Smooth muscle cell of trachea (primary cell): ENCODE measurements at places on chromosomes 1 and 21. TPM values are rescaled to one million over a fixed set of nuclear protein-coding genes. Genes with fewer than 3 reads are reported as not detected.

Gene ICOSLG
- under 0.01 and 0.17 TPM in 2 replicates for total RNA-seq

Gene DISP3
- total RNA-seq = under 0.01 TPM in 1 of 2 replicates, not detected in the other

Gene TMEM82
- total RNA-seq = not detected in 2 replicates

Gene SH2D5
- 4.2 and 6.3 TPM in 2 replicates for total RNA-seq

Gene PTPRU
- total RNA-seq = 14.4 and 42.5 TPM in 2 replicates

Gene AGT
- total RNA-seq = 1.3 and 2.0 TPM in 2 replicates

Gene CHODL
- total RNA-seq = 0.15 and 0.17 TPM in 2 replicates

Gene TOE1
- 9.4 and 14.8 TPM in 2 replicates for total RNA-seq

Gene ETV3L
- total RNA-seq = not detected in 2 replicates

Gene AMIGO1
- 1.0 and 3.6 TPM in 2 replicates for total RNA-seq

Gene CCDC190
- under 0.01 TPM in 1 of 2 replicates, not detected in the other for total RNA-seq

Gene KRTCAP2
- total RNA-seq = 97.2 and 125 TPM in 2 replicates

Gene RNASEL
- total RNA-seq = 8.0 and 12.4 TPM in 2 replicates

Gene LAPTM5
- total RNA-seq = not detected in 2 replicates

Gene CDC7
- total RNA-seq = 2.2 and 7.3 TPM in 2 replicates

Gene FLG2
- not detected in 2 replicates for total RNA-seq

Gene CELA2B
- not detected in 2 replicates for total RNA-seq

Gene DIPK1A
- 21.7 and 29.8 TPM in 2 replicates for total RNA-seq

Gene BMP8B
- total RNA-seq = not detected in 2 replicates

Gene FLG
- total RNA-seq = not detected in 2 replicates

Gene CHIA
- total RNA-seq = not detected in 2 replicates

Gene EDARADD
- under 0.01 TPM in 1 of 2 replicates, not detected in the other for total RNA-seq

Gene SPRR1B
- not detected in 2 replicates for total RNA-seq

Gene PTGFRN
- 47.0 and 82.7 TPM in 2 replicates for total RNA-seq

Gene MMP23B
- 2.5 and 8.3 TPM in 2 replicates for total RNA-seq

Gene IGSF3
- total RNA-seq = 0.33 and 0.44 TPM in 2 replicates

Gene AK5
- total RNA-seq = 69.1 and 72.4 TPM in 2 replicates

Gene FAM43B
- total RNA-seq = 0.33 TPM in 1 of 2 replicates, not detected in the other

Gene BARHL2
- total RNA-seq = not detected in 2 replicates

Gene TCHHL1
- not detected in 2 replicates for total RNA-seq

Gene USH2A
- under 0.01 TPM in 1 of 2 replicates, not detected in the other for total RNA-seq

Gene PPIAL4G
- not detected in 2 replicates for total RNA-seq

Gene FCMR
- total RNA-seq = 0.29 TPM in 1 of 2 replicates, not detected in the other

Gene NFASC
- 19.1 and 49.0 TPM in 2 replicates for total RNA-seq

Gene LCE2B
- total RNA-seq = not detected in 2 replicates

Gene REN
- 0.15 TPM in 1 of 2 replicates, not detected in the other for total RNA-seq

Gene CIART
- total RNA-seq = 1.6 and 8.1 TPM in 2 replicates

Gene HIVEP3
- total RNA-seq = 0.17 and 0.29 TPM in 2 replicates

Gene SHE
- total RNA-seq = under 0.01 and 0.15 TPM in 2 replicates

Gene ARTN
- total RNA-seq = under 0.01 and 0.29 TPM in 2 replicates

Gene AKNAD1
- total RNA-seq = not detected in 2 replicates

Gene LCE3E
- not detected in 2 replicates for total RNA-seq
